T-helper 17 cell (primary cell): ENCODE measurements at places on chromosomes 5 and 9. TPM values are rescaled to one million over a fixed set of nuclear protein-coding genes. Genes with fewer than 3 reads are reported as not detected.

DNA sequence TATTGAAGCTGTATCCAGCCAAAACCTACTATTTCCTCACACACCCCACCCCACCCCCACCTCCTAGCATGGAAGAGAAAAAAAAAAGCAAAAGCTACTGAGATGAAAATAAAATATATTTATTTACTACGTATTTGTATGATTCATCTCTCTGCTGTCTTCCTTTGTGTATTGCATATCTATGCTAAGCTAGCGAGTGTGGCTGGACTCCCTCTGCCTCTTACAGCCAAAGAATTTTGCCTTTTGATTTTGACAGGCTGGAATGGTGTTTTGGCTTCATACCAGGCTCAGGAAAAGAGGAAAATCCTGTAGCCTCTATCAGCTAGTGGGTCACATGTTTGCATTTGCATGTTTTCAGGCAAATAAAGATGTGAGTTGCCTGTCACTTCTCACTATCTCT is 2.2 kb downstream of the ABLIM3 start:
- H3K4me3 ChIP-seq: no peak overlapping the region
- no peak for DNase-seq
- H3K36me3 ChIP-seq: no peaks in the 10 kb centered on the region
- peaks cover 33% of the 10 kb centered on the region for H3K27me3 ChIP-seq
- no peak overlapping the region for H3K27ac ChIP-seq
- peaks cover 2% of the 10 kb centered on the region for H3K4me1 ChIP-seq

DNA sequence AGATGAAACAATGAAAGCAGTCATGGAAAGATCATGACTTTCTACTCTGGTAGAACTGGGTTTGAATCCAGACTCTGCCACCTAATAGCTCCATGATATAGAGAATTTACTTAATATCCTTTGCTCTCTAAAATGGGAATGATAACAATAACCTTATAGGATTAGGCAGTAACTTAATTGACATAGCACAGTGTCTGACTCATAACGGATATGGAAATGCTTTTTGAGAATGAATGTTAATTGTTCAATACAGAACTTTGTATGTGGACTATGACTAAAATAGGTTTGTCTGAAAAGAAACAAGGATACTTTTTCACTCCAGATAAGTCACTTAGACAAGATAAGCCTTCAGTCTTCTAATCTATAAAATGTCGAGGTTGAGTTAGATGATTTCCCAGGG is 330.7 kb downstream of the PTPRD start:
- no peak overlapping the region for H3K27ac ChIP-seq
- no peaks in the 10 kb centered on the region for H3K27me3 ChIP-seq
- no peaks in the 10 kb centered on the region for H3K36me3 ChIP-seq
- DNase-seq: no peak

The MED27 gene
- 28.9 TPM for total RNA-seq

DNA sequence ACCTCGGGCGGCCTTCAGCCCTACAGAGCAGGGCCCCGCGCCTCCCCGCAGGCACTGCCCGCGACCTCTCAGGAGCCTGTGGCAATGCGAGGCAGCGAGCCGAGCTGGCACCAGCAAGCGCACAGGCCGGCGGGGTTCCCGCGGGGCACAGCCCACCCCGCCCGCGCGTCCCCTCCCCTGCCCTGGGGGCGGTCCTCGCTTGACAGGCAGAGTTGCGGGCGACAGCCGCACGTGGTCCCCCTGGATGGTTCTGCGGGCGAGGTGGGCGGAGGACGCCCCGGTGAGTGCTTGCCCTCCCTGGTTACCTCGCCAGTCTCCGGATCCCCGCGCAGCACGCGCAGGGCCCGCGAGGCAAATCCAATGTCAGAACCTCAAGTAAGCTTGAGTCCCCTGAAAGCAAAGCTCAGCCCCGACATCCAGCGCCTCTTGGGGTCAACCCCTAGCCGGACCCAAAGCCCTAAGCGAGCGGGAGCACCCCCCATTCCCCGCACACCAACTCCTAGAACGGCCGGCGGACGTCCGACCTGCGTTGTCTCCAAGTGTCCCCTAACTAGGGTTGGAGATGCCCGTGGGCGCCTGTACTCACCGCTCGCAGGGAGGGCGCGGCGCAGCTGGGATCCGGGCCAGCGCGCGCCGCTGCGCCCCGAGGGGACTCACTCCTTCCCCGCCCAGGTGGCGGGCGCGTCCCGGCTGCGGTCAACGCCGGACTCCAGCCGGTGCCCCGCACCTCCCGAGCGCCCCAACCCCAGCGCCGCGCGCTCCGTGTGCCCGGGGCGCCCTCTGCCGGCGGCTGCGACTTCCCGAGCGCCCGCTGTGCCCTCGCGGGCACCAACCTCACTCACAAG is at the start of gene DRD1:
DRD1 (minus strand) TSS at position 123 of the 845 bp plus-strand sequence. CDS start 1,083 bp downstream, outside the sequence.
- H3K36me3 ChIP-seq: peaks cover 3% of the 10 kb centered on the region
- DNase-seq: peak; percentile 50
- H3K27ac ChIP-seq: no peak within 1 kb of the TSS
- H3K4me3 ChIP-seq: peak within 1 kb of the TSS; percentile 80

DNA sequence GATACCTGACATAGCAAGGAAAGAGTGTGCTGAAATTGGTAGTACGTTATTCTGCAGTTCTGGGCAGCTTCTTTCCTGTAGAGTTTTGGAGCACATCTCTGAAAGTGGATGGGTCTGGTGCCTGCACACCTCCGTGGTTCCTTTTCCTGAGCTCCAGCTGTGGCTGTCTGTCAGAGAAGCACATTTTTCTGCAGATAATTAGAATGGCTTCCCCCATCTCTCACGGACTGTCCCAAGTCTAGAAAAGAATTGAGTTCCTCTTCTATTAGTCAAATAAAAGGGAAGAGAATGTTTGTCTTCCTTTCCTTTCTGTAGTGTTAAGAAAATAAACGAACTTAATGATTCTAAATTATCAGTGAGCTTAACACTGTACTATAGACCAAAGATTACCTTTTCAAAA is 55.7 kb downstream of the VCAN start:
- H3K27me3 ChIP-seq: peaks cover 39% of the 10 kb centered on the region
- no peak overlapping the region for H3K27ac ChIP-seq
- DNase-seq: no peak
- no peaks in the 10 kb centered on the region for H3K36me3 ChIP-seq
- no peak overlapping the region for H3K4me3 ChIP-seq

The COL5A1 gene
- 4.2 TPM for total RNA-seq

The OTULINL gene
- 42.8 TPM for total RNA-seq

GRCh38 chr9:6590334-6590733 is 55.2 kb downstream of the GLDC start:
- no peak overlapping the region for H3K27ac ChIP-seq
- no peaks in the 10 kb centered on the region for H3K27me3 ChIP-seq
- H3K4me3 ChIP-seq: no peak overlapping the region
- no peak for DNase-seq

- DNase-seq: no peak
- no peak overlapping the region for H3K27ac ChIP-seq
- H3K27me3 ChIP-seq: no peaks in the 10 kb centered on the region
- no peak overlapping the region for H3K4me3 ChIP-seq
These were observed 111.3 kb upstream of the ZNF462 start for GRCh38 chr9:106751681-106752080.

- no peak overlapping the region for H3K27ac ChIP-seq
- no peaks in the 10 kb centered on the region for H3K27me3 ChIP-seq
- H3K4me3 ChIP-seq: no peak overlapping the region
- DNase-seq: no peak
These were observed 176.6 kb upstream of the KCNN2 start for GRCh38 chr5:114185274-114185673.

GRCh38 chr5:55771175-55771655 is 33.4 kb downstream of the DDX4 start:
- no peaks in the 10 kb centered on the region for H3K27me3 ChIP-seq
- H3K4me1 ChIP-seq: no peaks in the 10 kb centered on the region
- no peak overlapping the region for H3K27ac ChIP-seq
- H3K36me3 ChIP-seq: no peaks in the 10 kb centered on the region

DNA sequence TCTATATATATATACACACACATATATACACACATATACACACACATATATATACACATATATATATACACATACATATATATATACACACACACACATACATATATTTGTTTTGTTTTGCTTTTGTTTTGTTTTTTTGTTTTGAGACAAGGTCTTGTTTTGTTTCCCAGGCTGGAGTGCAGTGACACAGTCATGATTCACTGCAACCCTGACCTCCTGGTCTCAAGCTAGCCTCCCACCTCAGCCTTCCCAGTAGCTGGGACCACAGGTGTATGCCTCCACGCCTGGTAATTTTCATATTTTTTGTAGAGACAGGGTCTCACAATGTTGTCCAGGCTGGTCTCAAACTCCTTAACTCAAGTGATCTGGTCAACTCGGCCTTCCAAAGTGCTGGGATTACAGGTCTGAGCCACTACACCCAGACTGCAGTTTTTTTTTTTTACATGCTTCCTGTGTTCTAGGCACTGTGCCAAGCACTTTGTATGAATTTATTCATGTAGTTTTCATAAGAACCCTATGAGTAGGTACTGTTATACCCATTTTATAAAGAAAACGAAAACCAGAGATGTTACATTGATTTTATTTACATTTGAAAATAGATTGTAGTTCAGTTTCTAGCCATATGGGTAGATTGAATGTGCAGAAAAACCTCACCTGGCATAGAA is 120.7 kb downstream of the PBX3 start:
- no peaks in the 10 kb centered on the region for H3K27me3 ChIP-seq
- H3K4me3 ChIP-seq: no peak overlapping the region
- no peak overlapping the region for H3K27ac ChIP-seq
- no peak for DNase-seq
- H3K4me1 ChIP-seq: no peaks in the 10 kb centered on the region
- no peaks in the 10 kb centered on the region for H3K36me3 ChIP-seq

DNA sequence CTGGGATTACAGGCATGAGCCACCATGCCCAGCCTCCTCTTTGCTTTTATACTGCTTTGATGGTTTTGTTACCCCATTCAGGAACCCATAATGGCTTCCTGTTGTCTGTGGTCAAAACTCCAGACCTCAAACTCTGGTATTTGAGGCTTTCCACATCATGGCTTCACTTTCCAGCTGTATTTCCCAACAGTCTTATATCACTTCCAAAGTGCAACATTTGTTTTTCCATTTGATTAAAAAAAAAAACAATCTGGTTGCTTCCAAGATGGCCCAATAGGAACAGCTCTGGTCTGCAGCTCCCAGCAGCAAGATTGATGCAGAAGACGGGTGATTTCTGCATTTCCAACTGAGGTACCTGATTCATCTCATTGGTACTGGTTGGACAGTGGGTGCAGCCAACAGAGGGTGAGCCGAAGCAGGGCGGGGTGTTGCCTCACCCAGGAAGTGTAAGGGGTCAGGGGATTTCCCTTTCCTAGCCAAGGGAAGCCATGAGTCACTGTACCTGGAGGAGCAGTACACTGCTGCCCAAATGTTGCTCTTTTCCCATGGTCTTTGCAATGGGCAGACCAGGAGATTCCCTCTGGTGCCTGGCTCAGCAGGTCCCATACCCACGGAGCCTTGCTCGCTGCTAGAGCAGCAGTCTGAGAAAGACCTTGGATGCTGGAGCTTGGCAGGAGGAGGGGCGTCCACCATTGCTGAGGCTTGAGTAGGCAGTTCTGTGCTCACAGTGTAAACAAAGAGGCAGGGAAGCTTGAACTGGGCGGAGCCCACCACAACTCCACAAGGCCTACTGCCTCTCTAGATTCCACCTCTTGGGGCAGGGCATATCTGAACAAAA is 458.4 kb downstream of the KDM4C start:
- no peaks in the 10 kb centered on the region for H3K27me3 ChIP-seq
- no peaks in the 10 kb centered on the region for H3K36me3 ChIP-seq
- H3K4me3 ChIP-seq: no peak overlapping the region
- H3K4me1 ChIP-seq: no peaks in the 10 kb centered on the region
- DNase-seq: no peak

- H3K4me1 ChIP-seq: no peaks in the 10 kb centered on the region
- DNase-seq: no peak
- H3K27me3 ChIP-seq: peaks cover 5% of the 10 kb centered on the region
These were observed 90.8 kb downstream of the CAAP1 start for GRCh38 chr9:26801772-26802171.

DNA sequence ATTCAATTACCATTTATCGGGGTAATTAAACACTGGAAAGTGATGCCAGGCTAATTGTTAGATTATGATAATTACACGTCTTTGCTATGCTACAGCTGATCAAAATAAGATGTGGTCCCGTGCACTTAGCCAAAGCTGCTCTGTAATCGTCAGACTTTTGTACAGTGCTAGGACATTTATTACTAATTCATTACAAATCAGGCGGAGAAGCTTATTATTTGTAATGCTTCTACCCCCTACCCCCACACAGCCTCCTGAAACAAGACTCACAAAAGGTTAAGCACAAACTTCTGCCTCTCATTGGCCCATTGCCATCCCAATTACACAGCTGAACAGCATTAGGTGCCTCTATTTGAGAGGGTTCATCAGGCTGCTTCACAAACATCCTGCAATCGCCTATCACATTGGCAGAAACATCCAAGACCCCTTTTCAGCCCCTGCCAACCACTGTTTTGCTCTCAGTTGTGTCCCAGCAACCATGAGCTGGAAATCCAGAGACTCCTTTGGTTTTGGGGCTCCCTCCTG is 232.7 kb downstream of the EFNA5 start:
- no peak overlapping the region for H3K4me3 ChIP-seq
- H3K27me3 ChIP-seq: peaks cover 18% of the 10 kb centered on the region
- H3K27ac ChIP-seq: no peak overlapping the region
- no peaks in the 10 kb centered on the region for H3K4me1 ChIP-seq
- H3K36me3 ChIP-seq: no peaks in the 10 kb centered on the region

The KIAA1958 gene
- total RNA-seq: 2.8 TPM

DNA sequence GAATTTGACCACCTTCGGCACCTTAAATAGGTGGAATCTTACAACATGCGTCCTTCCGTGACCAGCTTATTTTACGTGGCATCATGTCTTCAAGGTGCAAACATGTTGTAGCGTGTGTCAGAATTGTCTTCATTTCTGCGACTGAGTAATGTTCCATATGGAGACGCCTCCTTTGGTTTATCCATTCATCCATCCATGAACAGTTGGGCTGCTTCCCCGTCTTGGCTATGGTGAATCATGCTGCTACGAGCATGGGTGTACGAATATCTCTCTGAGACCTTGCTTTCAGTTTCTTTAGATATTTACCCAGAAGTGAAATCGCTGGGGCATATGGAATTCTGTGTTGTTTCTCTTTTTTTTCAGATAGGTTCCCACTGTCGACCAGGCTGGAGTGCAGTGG is 391.9 kb upstream of the IRX2 start:
- no peaks in the 10 kb centered on the region for H3K27me3 ChIP-seq
- H3K4me3 ChIP-seq: no peak overlapping the region
- no peaks in the 10 kb centered on the region for H3K36me3 ChIP-seq
- no peaks in the 10 kb centered on the region for H3K4me1 ChIP-seq

GRCh38 chr5:14528115-14528514 is 53.5 kb upstream of the OTULINL start:
- peaks cover 2% of the 10 kb centered on the region for H3K36me3 ChIP-seq
- no peak for DNase-seq
- no peaks in the 10 kb centered on the region for H3K4me1 ChIP-seq
- no peak overlapping the region for H3K4me3 ChIP-seq
- H3K27me3 ChIP-seq: peaks cover 11% of the 10 kb centered on the region

DNA sequence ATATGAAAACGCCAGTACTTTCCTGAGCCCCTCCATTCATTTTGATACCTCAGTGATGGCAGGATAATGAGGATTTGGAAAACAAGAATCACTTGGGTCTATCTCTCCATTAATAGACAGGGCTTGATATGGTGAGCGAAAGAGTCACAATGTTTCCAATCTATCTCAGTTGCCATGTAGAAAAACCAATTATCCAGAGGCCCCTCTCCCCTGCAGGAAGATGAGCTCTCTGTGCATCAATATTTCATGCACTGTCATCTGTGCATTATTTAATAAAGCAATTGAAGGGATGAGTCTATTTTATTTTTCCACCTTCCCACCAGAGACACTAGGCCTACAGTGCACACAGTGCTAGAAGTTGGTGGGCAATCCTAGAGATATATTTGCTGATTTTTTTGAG is 326.9 kb downstream of the SPOCK1 start:
- no peaks in the 10 kb centered on the region for H3K4me1 ChIP-seq
- no peak for DNase-seq
- H3K27me3 ChIP-seq: peaks cover 17% of the 10 kb centered on the region
- no peak overlapping the region for H3K27ac ChIP-seq
- H3K4me3 ChIP-seq: no peak overlapping the region

The FUBP3 gene
- 33.6 TPM for total RNA-seq
